Stimulated activated naive CD8-positive, alpha-beta T cell treated with anti-CD3 and anti-CD28 coated beads, Interleukin-15, Interleukin-2, amounts not matched to agents 100 U/mL and 50 U/mL, for 24 hours (primary cell): ENCODE measurements at places on chromosomes 6 and 20.

- no peak for DNase-seq
These were observed 117.2 kb upstream of the CD93 start for GRCh38 chr20:23203310-23203709.

DNA sequence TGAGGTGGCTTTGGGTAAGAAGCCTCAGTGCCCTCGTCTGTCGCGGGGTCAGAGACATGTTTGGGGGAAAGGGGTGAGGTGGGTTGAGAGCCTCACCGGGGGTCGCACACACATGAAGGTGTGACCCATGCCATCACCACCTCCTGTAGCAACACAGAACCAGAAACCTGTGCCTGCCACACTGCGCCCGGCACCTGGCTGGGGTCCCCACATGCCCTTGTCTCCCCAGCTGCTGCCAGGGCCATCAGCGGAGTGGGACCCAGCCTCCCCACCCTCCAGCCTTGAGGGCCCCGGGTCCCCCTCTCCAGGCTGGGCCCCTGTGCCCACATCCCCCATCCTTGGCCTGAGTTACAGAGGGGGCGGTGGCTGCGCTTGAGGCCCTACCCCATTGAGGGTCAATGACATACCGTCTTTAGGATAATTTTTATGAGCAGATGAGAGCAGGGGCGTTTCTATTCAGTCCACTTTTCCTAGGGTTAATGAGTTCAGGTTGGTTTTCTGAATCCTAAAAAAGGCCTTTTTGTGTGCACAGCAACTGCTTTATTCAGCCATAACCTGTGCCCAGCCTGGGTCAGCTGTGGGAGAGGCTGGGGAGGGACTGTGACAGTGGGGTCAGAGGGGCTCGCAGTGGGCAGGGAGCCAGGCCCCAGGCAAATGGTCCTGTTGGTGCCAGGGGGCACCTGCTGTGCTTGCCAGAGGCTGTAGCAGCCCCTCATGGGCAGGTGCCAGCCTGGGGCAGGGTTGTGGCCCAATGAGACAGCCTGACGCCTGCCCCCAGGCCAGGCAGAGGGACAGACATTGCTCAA, 19.4 kb downstream of the APCDD1L start:
- DNase-seq = no peak

GRCh38 chr6:135693811-135694370, 157.6 kb upstream of the PDE7B start:
- DNase-seq = no peak

GRCh38 chr6:162736961-162737360, 9.2 kb downstream of the PACRG start:
- DNase-seq = no peak

DNA sequence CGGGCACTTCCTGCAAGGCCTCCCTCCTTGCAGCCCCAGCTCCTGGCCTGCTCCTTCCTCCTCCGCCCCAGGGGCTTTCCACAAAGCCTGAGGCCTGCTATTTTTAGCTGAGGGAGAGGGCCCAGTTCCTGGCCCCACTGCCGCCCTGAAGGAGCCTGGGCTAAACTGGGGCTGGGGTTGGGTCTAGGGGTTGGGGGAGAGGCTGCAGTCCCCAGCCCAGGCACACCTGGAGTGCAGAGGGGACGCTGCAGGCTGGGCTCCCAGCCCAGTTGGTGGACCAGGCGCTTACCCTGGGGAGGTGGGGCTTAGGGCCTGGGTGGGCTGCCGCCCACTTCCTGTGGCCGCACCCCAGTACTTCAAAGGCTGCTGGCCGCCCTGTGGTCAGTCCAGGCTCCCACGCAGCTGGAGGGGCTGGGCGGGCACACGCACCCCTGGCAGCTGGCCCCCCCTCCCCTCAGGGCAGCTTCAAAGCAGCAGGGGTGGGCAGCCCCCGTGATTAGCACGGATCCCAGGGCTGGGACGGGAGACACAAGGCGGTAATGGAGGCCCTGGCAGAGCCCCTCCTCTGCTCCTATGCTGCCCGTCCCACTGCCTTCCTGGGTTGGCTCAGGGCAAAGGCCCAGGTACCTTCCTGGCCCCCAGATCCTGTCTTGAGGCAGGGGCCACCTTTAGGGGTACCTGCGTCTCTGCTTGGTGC, 7.1 kb upstream of the ABHD16B start:
- no peak for DNase-seq

DNA sequence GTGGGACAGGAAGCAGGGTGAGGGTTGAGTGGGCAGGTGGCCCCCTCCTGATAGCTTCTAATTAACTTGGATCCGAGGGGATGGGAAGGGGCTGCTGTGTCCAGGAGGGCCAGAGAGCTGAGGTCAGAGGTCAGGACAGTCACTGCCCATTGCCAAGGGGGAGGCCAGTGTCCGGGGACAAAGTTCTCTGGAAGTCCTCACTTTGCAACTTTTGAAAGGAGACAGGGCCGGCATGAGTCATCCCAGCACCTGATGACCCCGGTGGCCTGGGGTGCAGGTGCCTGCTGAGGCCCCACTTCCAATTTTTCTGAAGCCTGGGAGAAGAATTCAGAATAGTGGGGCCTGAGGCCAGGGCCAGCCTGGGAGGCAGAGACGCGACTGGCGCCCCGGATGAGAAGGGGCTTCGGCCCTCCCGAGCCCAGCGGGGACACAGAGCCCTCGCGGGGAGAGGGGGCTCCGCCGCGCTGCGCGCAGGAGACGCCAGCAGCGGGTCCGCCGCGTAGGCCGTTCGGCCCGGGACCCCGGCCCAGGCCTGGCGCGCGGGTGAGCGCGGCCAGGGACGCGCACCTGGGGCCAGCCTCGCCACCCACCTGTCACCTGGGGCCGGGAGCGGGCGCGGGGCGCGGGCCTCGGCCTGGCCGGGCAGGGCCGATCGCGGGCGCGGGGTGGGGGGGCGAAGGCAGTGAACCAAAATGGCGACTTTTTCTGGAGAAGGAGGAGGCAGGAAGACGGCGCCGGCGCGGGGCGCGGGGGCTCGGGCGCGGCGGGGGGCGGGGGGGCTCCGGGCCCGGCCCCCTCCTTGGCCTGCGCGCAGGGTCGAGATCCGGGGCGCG, 586 bp downstream of the ZNF512B start:
- peak; percentile 46 for DNase-seq

DNA sequence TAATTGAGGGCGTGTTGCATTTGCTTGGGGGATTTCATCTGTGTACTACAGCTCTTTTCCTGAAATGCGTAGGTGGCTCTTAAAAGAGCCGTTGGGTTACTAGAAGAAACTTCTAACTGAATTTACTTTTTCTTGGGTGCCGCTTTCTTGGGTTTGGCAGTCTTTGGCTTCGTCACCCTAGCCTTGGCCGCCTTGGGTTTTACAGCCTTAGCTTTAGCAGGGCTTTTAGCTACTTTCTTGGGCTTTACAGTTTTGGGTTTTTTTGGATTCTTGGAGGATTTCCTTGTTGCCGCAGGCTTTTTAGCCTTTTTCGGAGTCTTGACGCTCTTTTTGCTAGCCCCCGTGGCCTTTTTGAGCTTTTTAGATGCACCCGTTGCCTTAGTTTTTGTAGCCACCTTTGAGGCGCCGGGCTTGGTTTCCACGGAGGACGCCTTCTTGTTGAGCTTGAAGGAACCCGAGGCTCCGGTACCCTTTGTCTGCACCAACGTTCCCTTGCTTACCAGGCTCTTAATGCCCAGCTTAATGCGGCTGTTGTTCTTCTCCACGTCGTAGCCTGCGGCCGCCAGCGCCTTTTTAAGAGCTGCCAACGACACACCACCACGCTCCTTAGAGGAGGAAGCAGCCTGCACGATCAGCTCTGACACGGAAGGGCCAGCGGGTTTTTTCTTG, 54.5 kb downstream of the TRIM38 start:
- DNase-seq = peak; percentile 15

GRCh38 chr6:137845460-137845859, 21.6 kb upstream of the TNFAIP3 start:
- DNase-seq = no peak

GRCh38 chr6:66226109-66226508, 519.1 kb upstream of the EYS start:
- DNase-seq = no peak

GRCh38 chr6:3041606-3042005, 26.7 kb upstream of the RIPK1 start:
- no peak for DNase-seq

GRCh38 chr6:53741034-53741823, 53.6 kb upstream of the LRRC1 start:
- peak; percentile 30 for DNase-seq

- no peak for DNase-seq
These were observed 8.9 kb upstream of the IGF2R start for GRCh38 chr6:159959976-159960384.

DNA sequence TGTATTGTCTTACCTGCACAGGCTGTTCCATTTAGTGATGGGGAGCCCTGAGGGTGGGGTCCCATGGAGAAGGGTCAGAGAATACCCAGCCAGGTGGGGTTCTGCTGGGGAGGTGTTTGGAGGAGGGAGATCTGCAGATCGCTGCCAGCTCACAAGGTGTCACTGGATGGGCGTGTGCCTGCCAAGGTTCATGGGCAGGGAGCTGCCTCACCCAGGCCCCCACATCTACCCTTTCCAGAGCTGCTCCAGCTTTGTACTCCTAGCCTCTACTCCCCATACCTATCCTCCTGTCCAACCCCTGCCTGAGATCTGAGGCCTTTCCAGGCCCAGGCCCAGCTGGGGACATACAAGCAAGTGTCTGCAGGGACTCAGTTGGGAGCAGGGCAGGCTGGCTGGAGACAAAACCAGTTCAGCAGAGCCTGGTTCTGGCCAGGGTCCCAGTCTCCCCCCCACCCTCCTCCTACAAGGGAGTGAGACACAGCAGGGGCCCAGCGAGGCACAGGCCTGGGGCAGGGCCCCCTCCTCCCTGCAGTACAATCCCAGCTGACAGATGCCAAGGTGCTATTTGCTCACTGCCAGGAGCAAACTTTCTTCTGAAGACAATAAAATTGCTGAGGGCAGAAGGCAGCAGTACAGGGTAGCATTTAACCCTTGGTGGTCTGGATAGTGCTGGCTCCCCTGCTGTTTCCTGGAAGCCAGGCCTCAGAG, 19.7 kb downstream of the SPDEF start:
- DNase-seq = no peak

- DNase-seq = no peak
These were observed 98.7 kb downstream of the COL21A1 start for GRCh38 chr6:56148488-56149186.

- no peak for DNase-seq
These were observed 39.9 kb downstream of the TBC1D7 start for GRCh38 chr6:13288481-13288880.

- DNase-seq = no peak
These were observed 2.1 kb downstream of the NQO2 start for GRCh38 chr6:3001773-3002293.

GRCh38 chr6:168294901-168295300, 24.7 kb downstream of the DACT2 start:
- DNase-seq = no peak

DNA sequence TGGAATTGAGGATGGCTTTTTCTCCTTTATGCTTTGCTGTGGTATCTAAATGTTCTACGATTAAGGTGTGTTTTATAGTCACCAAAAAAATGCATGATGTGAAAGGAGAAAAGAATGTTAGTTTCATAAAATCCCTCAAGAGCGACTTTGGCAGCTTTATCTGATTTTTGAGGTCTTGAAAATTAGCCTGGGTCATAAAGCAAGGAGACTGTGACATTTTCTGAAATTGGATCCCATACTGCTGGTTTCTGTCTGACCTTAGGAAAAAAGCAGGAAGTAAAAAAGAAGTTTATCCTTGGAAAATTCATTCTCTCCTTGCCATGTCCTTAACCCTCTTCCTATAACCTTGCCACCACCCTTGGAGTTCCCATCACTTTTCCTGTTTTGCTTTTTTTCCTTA, 525.3 kb downstream of the CD83 start:
- DNase-seq = no peak

GRCh38 chr20:50959543-50960126, 1.0 kb downstream of the MOCS3 start:
- DNase-seq = no peak

GRCh38 chr6:170018422-170018935, 267.1 kb downstream of the ERMARD start:
- DNase-seq = no peak

DNA sequence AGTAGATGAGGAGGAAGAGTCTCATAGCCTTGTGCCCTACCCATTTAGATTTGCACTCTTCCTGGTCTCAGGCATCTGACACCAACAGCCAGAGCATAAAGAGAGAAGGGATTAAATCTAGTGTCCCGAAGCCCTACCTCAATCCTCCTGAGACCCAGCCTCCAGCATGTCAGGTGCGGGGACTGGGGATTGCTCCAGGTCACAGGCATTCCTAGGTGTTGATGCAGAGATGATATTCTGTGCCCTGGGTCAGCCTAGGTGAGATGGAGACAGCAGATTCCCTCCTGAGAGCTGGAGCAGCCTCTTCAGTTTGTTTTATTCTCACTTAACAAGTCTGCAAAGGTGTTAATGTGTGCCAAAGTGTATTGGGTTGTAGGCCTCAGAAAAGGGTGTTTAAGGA, 89.8 kb downstream of the ANKRD6 start:
- DNase-seq = no peak

DNA sequence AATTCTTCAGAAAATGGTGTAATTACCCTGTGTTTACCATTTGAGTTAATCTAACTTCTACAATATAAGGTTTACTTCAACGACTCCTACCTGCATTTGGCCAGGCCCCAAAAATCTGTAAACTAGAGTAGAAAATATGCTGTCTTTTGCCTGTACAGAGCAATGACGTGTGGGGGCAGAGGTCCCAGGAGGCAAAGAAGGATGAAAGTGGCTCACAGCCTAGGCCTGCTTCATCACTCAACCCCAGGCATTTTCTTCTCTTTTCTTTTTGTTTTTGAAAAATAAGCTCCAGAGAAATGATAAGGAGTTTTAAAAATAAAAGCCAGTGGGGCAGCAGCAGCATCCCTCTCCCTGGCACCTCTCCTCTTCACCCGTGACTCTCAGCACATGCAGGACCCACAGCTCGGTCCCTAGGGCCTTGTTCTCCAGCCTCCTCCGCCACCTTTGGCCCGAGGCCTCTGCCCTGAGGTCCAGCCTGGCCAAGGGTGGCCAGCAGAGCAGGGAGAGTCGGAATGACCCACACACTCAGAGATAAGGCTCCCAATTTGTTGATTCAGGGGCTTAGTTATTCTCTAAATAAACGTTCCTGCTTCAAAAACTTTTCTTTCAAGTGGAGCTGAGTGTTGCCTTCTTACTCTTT, 310.3 kb upstream of the RNF24 start:
- no peak for DNase-seq

DNA sequence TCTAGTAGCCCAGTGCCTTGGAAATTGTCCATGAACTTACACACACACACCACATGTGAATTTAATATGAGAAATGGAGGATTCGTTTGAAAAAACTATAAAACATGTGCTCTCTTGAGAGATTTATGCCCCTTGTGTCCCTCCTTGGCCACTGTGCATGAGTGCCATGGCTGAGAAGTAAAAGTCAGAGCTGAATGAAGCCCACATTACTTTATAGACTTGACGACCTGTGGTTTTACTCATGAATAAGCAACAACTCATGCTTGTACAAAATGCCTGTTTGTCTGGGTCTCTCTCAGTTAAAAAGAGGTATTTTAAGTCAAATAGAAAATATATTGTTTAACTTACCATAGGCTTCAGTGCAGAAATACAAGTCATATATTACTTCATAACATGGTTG, 102.7 kb downstream of the KCNQ5 start:
- DNase-seq = no peak

- DNase-seq = no peak
These were observed 2.4 kb upstream of the TAF8 start for GRCh38 chr6:42047790-42048405.
